ENCODE measurements at places on chromosomes 7 and 10.

GRCh38 chr7:47783456-47784223 is 164.6 kb downstream of the PKD1L1 start:
- no peak for DNase-seq

- DNase-seq: no peak
These were observed 52.6 kb upstream of the PCBD1 start for GRCh38 chr10:70940834-70941568.

- no peak for DNase-seq
These were observed 240.7 kb downstream of the TSPAN12 start for GRCh38 chr7:120617275-120617674.

DNA sequence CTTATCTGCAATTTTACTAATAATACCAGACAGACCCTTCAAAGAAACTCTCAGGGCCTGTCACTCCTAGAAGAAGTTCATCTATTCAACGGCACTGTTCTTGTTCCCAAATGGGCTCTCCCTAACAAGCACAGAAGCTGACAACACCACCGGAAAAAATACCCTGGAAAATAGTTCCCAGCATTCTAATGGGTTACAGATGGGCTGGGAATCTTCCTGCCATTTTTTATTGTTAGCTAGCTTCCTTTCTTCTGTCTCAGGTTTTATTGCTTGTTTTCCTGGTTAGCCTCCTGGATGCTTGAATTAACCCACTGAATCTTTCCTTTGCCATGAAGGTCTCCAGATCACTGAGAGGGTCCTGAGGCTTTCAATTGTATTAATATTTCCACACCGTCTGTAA is 689.8 kb upstream of the NRP1 start:
- DNase-seq: no peak

DNA sequence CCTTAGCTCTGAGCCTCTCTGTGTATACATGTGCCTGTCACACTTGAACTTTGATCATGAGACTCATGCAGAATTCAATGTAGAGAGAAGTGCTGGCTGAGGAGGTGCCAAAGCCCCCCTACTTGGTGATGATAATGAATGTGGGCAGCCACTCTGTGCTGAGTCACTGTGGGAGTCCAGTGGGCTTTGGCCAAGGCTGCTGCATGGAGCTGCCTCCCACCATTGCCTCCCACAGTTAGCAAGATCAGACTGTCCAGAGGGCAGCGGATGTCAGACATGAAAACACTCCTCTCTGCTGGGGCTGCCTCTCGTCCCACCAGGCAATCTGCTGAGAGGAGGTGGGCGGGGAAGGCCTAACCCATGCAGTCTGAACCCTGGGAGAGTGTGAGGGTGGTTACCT is 180.3 kb downstream of the SH2D4B start:
- no peak for DNase-seq

DNA sequence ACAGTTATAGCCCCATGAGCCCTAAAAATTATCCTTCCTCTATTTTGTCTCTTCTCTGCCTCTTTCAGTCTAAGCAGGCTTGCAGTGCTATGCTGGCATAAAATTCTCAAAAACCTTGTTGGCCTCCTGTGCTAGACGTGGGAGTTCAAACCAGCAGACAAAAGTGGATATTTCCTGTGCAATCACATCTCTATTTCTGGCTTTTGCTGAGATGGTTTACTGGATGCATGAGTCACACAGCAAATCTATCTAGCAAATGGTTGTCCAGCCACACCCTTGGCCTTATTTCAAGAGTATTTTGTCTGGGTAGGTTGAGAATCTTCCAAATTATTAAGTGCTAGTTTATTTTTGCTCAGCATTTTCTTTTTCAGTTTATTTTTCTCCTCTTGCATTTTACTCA is 370.8 kb downstream of the CDC14C start:
- DNase-seq: no peak

GRCh38 chr7:94620703-94621118 is 35.2 kb downstream of the SGCE start:
- DNase-seq: peak; percentile 44
